ENCODE measurements at places on chromosomes 7 and 10. TPM values are rescaled to one million over a fixed set of nuclear protein-coding genes. Genes with fewer than 3 reads are reported as not detected.

TFPI2 gene
- 13.9 TPM for total RNA-seq

PIP4K2A gene
- 70.6 TPM for total RNA-seq

GRCh38 chr7:25240340-25240739 is 12.1 kb upstream of the NPVF start:
- H3K36me3 ChIP-seq = no peaks in the 10 kb centered on the region
- H3K4me1 ChIP-seq = peaks cover 6% of the 10 kb centered on the region
- no peak overlapping the region for H3K27ac ChIP-seq

GPNMB gene
- 34.7 TPM for total RNA-seq

PCDH15 gene
- total RNA-seq = 13.5 TPM

All from adrenal gland (tissue), 19 donors.